ENCODE measurements at places on chromosomes 6 and 20.

- DNase-seq: no peak
These were observed 66.2 kb upstream of the SLC22A1 start for GRCh38 chr6:160055378-160055777.

DNA sequence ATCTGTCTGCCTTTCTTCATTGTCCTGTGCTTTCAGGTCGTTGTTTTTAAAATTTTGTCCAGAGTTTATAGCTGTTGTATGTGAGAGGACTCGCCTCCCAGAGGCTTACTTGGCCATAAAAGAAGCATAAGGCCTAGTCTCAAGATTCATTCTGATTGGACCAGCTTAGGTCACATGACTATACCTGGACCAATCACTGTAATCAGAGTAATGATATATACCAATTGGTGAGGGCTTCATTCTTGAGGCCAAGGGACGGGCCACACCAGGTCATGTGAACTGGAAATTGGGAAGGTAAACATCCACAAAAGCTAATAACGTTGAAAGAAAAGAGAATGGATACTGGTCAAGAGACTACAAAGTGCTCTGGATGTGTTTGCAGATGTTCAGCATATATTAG is 141.4 kb upstream of the SULF2 start:
- no peak for DNase-seq

DNA sequence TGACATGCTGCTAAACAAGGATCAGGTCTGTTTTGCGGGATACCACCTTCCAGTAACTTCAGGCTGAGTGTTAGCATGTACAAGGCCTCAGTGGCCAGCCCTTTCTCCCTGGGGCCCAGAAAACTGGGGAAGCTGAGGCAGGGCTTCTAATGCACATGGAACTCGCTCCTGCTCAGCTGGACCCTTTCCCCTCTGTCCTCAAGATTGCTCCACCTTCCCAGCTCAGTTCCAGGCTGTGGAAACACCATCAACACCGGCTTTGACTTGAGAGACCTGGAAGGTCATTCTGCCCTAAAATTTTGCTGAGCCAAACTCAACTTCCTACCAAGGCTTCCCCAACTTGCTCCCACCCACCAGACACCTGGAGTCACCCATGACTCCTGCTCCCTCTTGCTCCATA is 4.2 kb upstream of the BLCAP start:
- DNase-seq: no peak

- no peak for DNase-seq
These were observed 6.7 kb downstream of the SNAI1 start for GRCh38 chr20:49989234-49990065.

GRCh38 chr20:10783707-10784553 is 110.1 kb upstream of the JAG1 start:
- DNase-seq: peak; percentile 56

DNA sequence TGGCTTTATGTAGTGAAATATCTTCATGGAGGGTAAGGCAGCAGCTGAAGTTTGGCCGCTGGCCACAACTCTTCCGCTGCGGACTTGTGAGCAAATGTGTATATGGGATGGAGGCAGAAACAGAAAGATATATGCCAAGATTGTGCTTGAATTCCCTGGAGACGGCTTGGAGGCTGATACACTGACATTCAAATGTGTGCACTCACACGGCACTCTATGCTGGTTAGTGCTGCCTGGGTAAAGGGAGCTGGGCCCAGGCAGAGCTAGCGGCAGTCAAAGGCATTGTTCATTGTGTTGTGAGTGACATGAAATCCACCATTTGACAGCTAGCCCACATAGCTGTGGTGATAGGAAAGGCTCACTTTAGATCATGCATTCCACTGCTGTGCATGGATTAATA is 202.7 kb downstream of the CLIC5 start:
- DNase-seq: no peak

DNA sequence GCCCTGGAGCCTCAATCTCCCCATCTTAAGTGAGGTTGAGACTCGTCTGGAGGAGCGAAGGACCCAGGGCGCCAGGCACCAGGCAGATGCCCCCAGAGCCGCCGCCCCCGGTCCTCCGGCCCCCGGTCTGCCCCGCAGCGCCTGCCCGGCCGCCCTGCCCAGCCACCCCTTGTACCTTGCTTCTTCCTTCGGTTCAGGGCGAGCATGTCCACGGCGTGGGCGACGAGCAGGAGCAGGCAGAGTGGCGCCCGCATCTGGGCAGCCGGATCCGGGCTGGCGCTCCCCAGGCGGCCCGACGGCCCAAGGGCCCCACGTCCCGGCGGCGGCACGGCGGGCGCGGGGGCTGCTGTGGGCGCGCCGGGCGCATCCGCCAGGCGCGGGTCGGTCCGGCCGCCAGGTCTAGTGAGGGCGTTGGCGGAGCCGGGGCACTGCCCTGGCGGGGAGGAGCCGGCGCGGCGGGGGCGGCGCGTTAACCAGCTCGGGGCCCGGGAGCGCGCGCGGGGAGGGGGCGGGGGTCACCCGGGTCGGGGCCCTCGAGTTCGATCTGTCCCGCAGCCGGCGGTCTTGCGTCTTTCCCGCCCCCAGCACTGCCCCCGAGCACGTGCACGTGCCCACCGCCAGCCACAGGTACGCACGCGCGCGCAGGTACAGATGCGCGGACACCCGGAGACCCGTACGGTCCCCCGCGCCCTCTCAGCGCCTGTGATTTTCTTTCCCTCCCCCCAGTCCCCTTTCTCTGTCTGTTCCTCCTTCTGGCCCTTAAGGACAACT is at the start of gene RSPO4:
TSS of gene RSPO4 (minus strand) at position 401 of the 771 bp plus-strand sequence. CDS start at position 254, 147 bp downstream.
- peak; percentile 34 for DNase-seq

GRCh38 chr20:18165553-18165952 is 27.9 kb downstream of the KAT14 start:
- DNase-seq: no peak

DNA sequence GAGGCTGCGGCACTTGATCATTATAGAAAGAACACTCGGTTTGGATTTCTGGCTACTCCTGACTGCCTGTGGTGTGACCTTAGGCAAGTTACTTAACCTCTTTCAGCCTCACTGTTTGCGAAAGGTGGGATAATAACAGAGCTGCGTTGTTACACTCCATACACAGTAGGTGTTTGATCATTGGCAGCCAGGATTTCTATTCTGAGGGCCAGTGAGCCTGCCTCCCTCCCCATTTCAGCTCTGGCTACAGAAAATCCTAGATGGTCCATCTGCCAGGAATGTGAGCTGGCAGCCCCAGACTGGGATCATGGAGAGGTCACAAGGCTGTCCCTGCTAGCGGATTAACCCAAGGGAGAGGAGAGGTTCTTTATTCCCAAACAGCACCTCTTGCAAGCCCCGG is 2.7 kb downstream of the KCNB1 start:
- peak; percentile 74 for DNase-seq

Data from NCI-H2227 treated with DMSO at 0.1 percent for 48 hours (cell line).